Naive thymus-derived CD8-positive, alpha-beta T cell (primary cell): ENCODE measurements at places on chromosomes 1 and 21. TPM values are rescaled to one million over a fixed set of nuclear protein-coding genes. Genes with fewer than 3 reads are reported as not detected.

DNA sequence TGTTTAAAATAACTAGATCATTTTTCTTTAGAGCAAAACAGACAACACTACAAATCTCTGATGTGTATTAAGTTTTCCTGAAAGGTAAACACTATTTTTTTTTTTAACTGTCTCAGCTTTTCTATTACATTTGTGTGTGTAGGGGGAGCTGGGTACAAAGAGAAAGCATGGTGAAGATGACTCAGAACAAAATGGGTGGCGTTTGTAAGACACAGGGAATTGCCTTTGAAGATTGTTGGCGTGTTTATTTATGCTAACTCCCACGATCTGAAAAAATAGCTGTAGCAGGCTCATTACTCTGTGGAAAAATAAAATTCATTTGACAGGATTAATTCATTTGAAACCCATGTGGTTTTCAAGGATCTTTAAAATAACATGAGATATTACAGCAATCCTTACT lies 285.1 kb downstream of the RYR2 start:
- no peak overlapping the region for H3K27ac ChIP-seq
- H3K36me3 ChIP-seq: no peaks in the 10 kb centered on the region
- H3K27me3 ChIP-seq: peaks cover 4% of the 10 kb centered on the region
- no peaks in the 10 kb centered on the region for H3K4me1 ChIP-seq
- DNase-seq: no peak

- peaks cover 9% of the 10 kb centered on the region for H3K36me3 ChIP-seq
- H3K27me3 ChIP-seq: no peaks in the 10 kb centered on the region
- peak overlapping the region; percentile 78 for H3K4me3 ChIP-seq
- no peak for DNase-seq
- H3K27ac ChIP-seq: peak overlapping the region; percentile 78
These were observed 22.4 kb downstream of the CNIH4 start for GRCh38 chr1:224378855-224379631.

DNA sequence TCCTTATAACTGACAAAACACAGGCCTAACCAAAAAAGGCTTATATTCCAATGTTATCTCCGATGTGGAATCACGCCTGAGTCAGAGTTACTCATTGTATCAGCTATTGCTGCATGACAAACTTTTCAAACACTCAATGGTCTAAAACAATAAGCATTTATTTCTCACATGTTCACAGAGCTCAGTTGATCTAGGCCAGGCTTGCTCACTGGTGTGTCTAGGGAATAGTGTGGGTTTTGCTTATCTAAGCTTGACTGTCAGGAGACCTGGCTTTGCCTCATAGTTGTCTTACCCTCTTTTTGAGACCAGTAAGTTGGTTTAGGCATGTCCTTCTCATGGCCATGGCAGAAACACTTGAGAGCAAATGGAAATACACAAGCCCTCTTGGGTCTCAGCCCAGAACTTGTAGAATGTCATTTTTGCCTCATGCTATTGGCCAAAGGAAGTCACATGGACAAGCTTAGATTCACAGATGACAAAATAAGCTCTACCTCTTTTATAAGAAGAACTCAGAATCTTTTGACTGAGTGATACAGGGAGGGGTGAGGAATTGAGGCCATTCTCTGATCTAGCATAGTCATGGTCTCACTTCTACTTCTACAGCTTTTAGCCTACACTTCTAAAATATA lies 130.8 kb downstream of the HMCN1 start:
- H3K36me3 ChIP-seq: peaks cover 2% of the 10 kb centered on the region
- H3K4me1 ChIP-seq: no peaks in the 10 kb centered on the region
- no peak for DNase-seq

DNA sequence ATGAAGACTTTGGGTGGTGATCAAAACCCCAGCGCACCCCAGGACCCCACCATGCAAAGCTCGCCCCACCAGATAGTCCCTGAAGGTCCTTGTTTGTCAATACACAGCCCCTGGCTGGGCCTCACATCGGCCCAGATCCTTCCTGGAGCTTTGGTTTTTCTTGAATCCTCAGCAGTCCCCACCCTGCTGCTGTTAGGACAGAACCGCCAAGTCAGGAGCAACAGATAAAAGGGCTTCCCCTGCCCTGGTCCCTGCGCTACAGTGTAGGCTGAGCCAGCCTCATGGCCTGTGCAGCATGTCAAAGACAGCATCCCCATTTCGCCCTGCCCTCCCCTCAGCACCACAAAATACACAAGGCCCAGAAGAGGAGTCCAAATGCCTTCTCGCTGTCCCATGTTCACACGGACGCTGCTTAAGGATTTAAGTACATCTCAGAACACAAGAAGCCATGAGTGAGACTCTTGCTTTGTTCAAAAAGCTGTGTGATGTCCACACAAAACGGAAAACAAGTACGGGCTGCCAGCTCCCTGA lies 65.7 kb downstream of the PSMG1 start:
- no peak overlapping the region for H3K27ac ChIP-seq
- no peak overlapping the region for H3K4me3 ChIP-seq
- peaks cover 4% of the 10 kb centered on the region for H3K27me3 ChIP-seq
- no peak for DNase-seq
- no peaks in the 10 kb centered on the region for H3K4me1 ChIP-seq
- H3K36me3 ChIP-seq: no peaks in the 10 kb centered on the region

DNA sequence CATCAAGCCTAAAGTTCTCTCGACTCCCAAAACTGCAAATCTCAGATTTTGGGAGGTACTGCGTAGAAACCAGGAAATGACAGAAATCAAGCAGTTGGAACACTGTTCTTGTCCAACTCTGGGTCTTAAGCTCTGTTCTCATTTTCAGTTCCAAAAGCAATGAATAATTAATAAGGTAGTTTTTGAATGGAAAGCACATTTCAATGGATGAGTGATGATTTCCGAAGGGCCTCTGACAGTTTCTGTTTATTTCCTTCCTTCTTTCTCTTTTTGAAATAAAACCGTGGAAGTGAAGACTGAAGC lies 20.9 kb upstream of the TARBP1 start:
- H3K4me3 ChIP-seq: no peak overlapping the region
- H3K4me1 ChIP-seq: peaks cover 22% of the 10 kb centered on the region
- H3K27me3 ChIP-seq: no peaks in the 10 kb centered on the region
- no peak for DNase-seq
- no peak overlapping the region for H3K27ac ChIP-seq

DNA sequence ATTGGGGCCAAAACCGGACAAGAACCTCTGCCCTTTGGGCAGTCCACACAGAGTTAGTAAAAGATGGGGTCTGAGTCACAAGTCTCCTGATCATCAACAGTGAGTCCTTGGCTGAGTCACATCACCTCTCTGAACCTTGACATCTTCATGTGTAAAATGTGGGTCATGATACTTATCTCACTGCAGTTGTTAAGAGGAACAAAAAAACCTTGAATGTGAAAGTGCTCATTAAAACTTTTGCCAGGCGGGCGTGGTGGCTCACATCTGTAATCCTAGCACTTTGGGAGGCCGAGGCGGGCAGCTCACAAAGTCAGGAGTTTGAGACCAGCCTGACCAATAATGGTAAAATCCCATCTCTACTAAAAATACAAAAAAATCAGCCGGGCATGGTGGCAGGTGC lies 15.7 kb downstream of the S100A16 start:
- H3K27ac ChIP-seq: no peak overlapping the region
- no peaks in the 10 kb centered on the region for H3K36me3 ChIP-seq
- no peak overlapping the region for H3K4me3 ChIP-seq
- peaks cover 5% of the 10 kb centered on the region for H3K4me1 ChIP-seq

DNA sequence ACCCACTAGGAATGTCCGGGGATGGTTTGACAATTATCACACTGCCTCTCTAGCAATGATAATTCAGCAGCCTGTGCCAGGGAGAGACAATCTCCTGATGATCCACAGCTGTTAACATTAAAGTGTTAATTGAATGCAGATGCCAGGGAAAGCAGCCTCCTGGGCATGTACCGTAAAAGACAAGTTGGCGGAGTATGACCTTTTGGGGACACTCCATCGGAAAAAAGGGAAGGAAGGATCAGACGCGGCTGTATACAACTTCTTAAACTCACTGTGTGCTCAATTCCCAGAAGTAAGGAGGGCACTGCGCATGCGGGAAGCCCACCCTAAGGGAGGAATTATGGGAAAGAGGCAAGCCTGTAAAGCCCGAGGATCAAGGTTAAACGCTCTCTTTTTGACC lies 62.6 kb downstream of the MAP3K7CL start:
- H3K36me3 ChIP-seq: no peaks in the 10 kb centered on the region
- no peak overlapping the region for H3K27ac ChIP-seq
- no peak for DNase-seq
- H3K4me3 ChIP-seq: peak overlapping the region; percentile 59

DNA sequence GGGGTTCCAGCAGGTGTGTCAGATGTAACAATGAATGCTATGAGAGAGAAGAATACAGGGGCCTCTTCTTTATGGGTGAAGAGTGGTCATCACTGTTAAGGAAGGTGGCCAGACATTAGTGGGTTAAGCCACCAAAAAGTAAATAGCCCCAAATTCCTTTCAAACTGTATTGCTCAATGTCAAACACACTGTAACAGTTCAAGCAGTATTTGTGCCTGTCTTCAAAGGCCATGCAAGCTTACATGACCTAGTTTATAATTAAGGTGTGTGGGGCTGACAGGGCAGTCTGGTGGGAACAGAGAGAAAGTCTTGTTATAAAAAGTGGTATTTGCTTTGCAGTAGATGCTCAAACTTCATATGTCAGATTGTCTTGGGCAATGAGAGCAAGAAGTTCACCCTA lies 18.5 kb downstream of the CHIT1 start:
- H3K4me1 ChIP-seq: peaks cover 5% of the 10 kb centered on the region
- H3K27me3 ChIP-seq: peaks cover 5% of the 10 kb centered on the region
- no peak overlapping the region for H3K4me3 ChIP-seq
- H3K36me3 ChIP-seq: no peaks in the 10 kb centered on the region
- no peak overlapping the region for H3K27ac ChIP-seq

- DNase-seq: no peak
- H3K4me1 ChIP-seq: peaks cover 19% of the 10 kb centered on the region
- no peaks in the 10 kb centered on the region for H3K36me3 ChIP-seq
- H3K27me3 ChIP-seq: peaks cover 10% of the 10 kb centered on the region
- H3K4me3 ChIP-seq: no peak overlapping the region
These were observed 290.9 kb downstream of the HLX start for GRCh38 chr1:221170171-221170570.

- no peak overlapping the region for H3K4me3 ChIP-seq
- no peak overlapping the region for H3K27ac ChIP-seq
- H3K36me3 ChIP-seq: peaks cover 9% of the 10 kb centered on the region
These were observed 934 bp upstream of the MSH4 start for GRCh38 chr1:75795703-75796193.

DNA sequence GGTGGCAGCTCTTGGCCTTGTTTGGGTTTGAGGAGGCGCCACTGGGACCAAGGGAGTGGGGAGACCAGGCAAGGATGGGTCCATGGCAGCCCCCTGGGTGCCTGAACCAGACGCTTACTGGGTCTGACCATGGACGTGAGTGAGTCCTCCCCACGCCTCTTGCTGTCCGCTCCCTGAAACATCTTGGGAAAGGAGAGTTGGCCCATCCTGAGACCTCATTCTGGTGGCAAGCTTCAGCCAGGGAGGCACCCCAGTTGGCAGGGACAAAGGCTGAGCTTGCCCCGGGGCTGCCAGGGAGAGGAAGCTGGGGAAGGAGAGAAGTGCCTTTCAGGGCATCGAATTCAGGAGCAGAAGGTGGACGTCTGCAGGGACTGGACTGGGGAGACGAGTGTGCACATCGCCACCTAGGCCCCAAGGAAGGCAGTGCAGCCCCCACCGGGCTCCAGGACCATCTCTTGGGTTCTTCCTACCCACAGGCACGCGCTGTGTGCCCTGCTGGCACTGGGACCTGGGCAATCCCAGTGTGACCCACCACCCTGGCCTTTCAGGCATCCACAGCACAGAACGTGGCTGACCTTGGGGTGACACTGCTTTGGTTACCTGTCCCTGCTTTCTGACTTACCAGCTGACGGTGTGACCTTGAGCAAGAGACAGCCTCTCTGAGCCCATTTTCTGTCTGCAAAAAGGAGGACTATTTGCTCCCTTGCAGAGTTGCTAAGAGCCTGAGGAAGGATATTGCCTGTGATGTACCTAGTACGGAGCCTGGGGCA lies 132.9 kb upstream of the WNT4 start:
- H3K36me3 ChIP-seq: no peaks in the 10 kb centered on the region
- DNase-seq: no peak
- H3K27ac ChIP-seq: no peak overlapping the region
- H3K4me3 ChIP-seq: no peak overlapping the region
- peaks cover 2% of the 10 kb centered on the region for H3K27me3 ChIP-seq

- no peak overlapping the region for H3K27ac ChIP-seq
- peaks cover 31% of the 10 kb centered on the region for H3K27me3 ChIP-seq
These were observed 435.1 kb downstream of the PRDM2 start for GRCh38 chr1:14135070-14135469.

DNA sequence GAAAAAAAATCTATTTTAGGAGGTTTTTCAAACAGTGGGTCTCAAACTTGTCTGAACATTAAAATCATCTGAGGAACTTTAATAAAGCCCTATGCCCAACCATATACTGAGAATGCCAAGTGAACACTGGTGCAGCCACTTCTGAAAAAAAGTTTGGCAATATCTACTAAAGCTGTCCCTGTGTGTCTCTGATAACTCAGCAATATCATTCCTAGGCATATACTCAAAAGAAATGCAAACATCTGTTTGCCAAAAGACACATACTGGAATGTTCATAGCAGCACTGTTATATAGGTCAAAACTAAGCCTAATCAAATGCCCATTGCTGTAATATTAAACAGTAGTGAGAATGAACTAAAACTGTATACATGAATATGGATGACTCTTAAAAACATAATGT lies 74.2 kb upstream of the RGS4 start:
- no peak overlapping the region for H3K27ac ChIP-seq
- no peak overlapping the region for H3K4me3 ChIP-seq
- H3K36me3 ChIP-seq: no peaks in the 10 kb centered on the region
- H3K4me1 ChIP-seq: no peaks in the 10 kb centered on the region
- DNase-seq: no peak

DNA sequence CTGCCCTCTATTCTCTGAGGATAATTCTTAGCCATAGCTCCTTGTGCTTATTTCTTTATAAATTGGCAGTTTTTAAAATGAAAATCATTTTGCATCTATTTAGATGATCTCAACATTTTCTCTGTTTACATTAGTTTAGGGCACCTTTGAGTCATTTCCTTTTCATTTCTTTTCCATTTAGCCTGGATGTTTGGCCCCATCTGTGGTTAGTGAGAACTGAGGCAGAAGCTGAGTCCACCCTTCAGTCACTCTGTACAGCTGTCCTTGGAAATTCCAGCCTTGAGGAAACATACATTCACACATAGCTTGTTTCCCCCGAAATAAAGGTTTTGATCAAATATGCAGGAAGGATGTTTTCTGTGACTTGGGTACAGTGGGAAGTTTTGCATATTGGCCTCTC lies 123.7 kb downstream of the NTNG1 start:
- no peak overlapping the region for H3K27ac ChIP-seq
- DNase-seq: no peak
- H3K4me3 ChIP-seq: no peak overlapping the region
- no peaks in the 10 kb centered on the region for H3K36me3 ChIP-seq

The ARHGEF16 gene
- total RNA-seq: not detected

The MAP3K6 gene
- total RNA-seq: 10.1 TPM

The FMO5 gene
- 0.91 TPM for total RNA-seq

The SPRR2A gene
- total RNA-seq: not detected

The IER5 gene
- total RNA-seq: 19.6 TPM

The DMBX1 gene
- not detected for total RNA-seq
